NCI-H510A (cell line): ENCODE measurements at places on chromosomes 11 and 22.
A peak's percentile ranks its signal among the peaks of the same experiment; 100 is the strongest.

DNA sequence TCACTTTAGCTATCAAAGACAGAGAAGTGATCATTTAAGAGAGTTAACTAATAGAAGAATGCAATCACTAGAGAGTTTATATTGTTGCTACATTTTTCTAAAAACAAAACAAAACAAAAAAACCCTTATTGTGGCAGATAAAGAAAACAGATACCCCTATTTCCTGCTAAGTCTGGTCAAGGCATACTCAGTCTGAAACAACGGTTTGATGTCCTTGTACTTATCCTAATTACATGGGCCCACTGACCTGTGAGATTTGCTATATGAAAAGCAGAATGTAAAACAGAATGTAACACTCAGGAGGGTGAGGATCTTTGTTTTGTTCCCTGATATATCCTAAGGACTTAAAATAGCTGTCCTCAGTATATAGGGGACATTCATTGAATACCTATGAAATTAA lies 24.6 kb downstream of the MAML2 start:
- no peak for DNase-seq

- no peak for DNase-seq
These were observed 48.7 kb downstream of the FDX1 start for GRCh38 chr11:110478410-110478809.

- no peak for DNase-seq
These were observed 191.4 kb downstream of the DBX1 start for GRCh38 chr11:19968860-19969259.

GRCh38 chr11:113446938-113447337 lies 28.3 kb downstream of the DRD2 start:
- no peak for DNase-seq

GRCh38 chr11:10288881-10289764 lies 4.9 kb downstream of the SBF2 start:
- no peak for DNase-seq

DNA sequence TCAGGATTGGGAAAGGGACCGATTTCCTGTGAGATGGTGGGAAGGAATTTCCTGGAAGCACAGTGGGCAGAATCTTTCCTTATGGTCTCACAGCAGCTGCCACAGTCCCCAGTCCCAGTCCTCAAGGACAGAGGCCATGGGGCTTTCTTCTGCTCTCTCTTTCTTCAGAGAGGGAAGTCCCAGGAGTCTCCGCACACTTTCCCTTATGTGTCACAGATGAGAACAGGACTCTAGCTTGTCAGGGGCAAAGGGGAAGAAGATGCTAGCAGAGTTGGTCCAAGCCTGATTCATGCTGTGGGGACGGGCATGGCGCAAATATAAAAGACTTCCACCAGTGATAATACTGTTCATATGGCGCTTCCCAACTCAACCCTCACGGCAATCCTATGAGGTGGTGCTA lies 7.5 kb upstream of the PPFIA1 start:
- no peak for DNase-seq

- no peak for DNase-seq
These were observed 343.6 kb upstream of the MTNR1B start for GRCh38 chr11:92625894-92626293.

GRCh38 chr22:17999851-18000250 lies 24.5 kb downstream of the MICAL3 start:
- DNase-seq: no peak

DNA sequence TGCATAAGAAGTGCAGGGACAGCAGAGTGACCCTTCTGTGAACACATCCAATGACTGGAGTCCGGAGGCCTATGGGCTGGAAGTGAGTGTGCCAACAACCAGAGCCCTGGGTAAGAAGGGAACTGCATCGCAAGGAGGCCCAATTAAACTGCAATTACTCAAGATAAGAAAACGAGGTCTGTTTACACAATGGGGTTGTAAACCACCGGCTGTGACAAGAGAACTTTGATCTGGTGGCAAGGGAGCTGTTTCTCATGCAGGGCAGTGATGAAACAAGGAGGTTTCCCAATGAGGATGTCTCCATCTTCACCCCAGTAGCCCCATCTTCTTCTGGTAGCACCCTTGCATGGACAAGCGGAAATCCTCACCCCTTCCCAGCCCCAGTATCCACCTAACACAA lies 21.5 kb downstream of the ETS1 start:
- no peak for DNase-seq

DNA sequence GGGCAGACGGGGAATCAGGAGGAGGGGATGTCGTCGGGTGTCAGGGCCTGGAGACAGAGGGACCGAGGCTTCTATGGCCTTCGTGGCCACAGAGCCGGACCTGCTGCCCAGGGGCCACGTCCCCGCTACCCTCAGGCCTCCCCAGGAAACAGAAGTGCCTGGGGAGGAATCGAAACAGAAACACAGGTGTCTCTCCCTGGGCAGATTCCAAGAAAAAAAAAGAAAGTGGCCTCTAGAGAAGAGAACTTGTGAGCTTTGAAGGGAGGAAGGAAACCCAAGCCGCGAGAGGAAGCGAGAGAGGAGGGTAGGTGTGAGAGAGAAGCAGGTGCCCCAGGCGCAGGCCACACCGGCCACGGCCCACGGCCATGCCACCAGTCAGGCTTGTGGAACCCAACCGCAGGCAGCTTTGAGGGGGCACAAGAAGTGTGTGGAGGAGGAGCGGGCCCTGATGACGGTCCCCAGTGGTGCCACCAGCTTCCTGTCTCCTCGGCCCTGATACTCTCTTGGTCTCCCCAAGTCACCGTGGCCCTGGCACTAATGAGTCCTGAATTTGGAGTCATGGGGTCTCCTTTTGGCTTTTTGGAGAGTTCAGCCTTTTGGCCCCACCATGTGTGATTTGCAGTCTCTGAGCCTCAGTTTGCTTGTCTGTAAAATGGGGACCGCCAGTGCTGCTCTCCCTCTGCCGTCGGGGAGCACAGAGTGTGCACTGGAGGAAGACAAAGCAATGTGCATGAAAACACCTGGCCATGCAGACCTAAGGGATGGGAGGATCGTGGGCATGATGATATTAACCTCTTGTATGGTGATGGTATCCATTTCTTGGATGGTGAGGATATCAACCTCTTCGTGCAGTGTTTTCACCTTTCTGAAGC lies 25.2 kb downstream of the LIF start:
- DNase-seq: no peak

DNA sequence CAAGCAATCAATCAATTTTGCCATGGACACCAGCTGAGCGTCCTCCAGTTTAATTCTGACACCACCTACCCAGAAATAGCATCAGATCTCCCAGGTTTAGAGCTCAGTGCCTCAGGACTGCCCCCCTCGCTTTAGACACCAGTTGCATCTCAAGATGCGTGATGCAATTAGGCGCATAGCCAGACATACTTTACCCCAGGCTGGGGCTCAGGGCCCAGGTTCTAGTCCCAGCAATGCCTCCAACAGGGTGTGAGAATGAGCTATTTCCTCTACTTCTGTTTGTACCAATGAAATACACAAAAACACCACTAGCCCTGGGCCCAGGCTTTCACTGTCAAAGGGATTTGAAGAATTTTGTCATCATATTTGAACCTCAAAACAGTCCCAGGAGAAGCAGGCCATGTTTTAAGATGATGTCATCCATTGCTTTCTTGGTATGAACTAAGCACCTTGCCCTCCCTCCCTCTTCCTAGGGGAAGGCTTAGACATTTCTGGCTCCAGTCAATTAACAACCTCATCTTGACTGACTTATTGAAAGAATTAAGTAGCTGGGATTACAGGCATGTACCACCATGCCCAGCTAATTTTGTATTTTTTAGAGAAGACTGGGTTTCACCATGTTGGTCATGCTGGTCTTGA lies 61.5 kb upstream of the INCENP start:
- DNase-seq: no peak

DNA sequence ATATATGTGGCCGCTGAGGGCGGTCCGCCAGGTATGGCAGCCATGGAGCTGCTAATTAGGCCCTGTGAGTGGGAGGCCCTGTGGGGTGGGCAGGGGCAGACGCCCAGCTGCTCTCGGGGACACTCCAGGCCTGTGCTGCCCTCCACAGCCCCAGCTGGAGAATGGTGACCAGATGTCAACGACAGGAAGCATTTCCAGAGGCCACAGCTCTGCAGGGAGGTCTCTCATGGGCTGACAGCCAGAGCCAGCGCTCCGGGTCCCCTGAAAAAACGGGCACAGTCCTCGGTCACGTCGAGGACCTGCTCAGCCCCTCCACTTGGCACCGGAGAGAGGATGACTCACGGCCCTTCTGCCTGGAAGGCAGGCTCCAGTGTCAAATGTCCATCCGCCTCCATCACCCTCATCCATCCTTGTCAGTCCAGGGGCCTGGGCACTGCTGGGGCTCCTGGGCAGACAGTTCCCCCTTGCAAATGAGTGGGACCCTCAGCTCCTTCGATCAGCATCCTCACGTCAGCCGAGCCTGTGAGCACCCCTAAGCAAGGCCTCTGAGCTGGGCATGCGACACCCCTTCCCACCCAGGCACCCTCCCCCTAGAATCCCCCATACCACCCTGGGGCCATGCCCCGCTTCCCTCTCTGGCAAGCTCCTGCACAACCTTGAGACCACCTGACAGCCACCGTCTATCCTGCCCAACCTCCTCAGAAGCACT lies 1.9 kb downstream of the BID start:
- DNase-seq: no peak

DNA sequence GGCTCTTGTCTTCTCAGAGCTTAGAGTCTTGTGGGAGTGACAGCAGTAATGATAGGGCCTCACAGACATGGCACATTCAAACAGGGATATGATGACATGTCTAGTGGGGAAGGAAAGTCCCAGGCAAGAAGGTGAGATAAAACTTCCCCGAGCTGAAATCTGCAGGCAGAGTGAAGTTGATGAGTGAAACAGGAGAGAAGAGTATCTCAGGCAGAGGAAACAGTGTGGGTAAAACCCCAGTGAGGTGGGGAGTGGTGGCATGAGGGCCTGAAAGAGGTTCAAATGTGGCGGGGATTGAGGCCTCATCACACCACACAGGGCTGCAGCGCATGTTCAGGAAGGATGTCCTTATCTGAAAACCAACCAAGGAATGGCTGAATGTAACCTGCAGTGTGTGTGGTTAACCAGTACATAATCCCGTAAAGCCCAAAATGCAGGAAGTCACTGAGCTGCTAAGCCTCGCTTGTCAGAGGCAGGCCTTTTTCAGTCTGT lies 153.8 kb upstream of the E2F8 start:
- no peak for DNase-seq

DNA sequence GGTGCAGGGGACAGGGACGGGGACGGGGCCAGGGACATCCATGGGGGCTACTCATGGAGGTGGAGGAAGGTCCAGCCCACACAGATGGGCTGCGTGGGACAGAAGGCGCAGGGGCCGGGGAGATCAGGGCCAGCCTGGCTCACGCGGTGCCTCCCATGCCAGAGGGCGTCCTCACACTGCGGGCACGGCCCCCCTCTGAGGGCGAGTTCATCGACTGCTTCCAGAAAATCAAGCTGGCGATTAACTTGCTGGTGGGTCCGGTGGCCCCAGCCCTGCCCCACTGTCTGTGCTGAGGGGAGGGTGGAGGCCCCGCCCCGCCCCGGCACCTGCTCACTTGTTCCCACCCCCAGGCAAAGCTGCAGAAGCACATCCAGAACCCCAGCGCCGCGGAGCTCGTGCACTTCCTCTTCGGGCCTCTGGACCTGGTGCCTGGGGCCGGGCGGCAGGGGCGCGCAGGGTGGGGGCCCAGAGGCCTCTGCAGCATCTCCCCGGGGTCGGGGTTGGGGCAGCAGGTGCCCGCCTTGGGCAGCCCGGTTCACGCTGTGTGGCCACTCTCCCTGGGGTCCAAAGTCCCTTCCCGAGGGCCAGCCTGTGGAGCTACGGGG lies 15.8 kb downstream of the EPS8L2 start:
- peak; percentile 80 for DNase-seq

DNA sequence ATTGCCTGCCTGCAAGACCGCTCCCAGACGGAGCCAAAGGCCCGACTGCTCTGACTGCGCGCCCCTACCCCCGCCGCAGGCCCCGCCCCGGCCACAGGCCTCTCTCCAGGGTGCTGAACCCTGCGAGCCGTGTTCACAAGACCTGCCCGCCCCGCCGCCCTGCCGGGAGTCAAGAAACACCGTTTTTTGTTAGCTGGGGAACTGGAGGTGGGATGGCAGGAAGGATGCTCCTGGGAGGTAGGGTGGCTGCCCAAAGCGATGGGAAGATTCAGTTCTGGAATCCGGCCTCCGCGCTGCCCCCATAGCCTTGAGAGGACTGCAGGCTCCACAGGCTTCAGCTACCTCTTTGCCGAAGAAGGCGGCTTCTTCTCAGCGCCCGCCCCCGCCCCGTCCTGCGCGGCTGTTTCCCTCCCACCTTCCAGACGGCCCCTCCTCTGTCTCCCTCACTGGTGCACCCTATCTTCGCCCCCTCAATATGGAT lies 2.7 kb upstream of the PDE2A start:
- no peak for DNase-seq

DNA sequence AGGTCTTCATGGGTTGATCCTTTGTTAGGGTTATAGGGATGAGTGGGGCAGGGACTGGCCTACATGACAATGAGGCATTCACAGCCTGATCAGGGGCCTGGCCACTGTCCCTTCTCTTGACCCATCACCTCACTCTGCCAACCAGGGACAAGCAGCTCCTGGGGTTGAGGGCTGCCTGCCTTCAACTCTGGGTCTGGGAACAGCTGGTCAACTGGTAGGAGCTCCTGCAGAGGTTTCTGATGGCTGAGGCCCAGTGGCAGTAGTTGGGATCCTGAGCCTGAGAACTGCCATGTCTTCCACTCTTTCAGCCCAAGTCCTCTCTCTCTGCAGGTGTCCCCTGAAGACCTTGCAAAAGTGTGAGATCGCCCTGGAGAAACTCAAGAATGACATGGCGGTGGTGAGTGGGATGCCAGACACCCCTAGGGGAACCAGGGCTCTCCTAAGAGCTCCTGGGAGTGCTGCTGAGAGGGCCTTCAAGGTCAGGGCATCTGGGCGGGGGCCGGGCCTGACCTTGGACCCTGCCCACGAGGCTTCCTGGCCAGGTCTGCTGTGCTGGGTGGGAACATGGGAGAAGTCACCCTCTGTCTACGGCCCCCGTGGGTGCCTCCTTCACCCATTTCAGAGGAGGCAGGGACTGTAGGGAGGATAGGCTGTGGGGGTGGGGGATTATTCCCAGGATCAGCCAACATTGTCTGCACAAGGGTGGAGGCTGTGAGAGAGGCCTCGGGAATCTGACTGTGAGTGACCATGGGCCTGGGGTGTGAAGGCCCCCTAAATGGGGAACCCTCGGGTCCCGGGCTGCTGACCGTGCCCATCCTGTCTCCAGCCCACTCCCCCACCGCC lies 76.8 kb downstream of the MED15 start:
- no peak for DNase-seq

DNA sequence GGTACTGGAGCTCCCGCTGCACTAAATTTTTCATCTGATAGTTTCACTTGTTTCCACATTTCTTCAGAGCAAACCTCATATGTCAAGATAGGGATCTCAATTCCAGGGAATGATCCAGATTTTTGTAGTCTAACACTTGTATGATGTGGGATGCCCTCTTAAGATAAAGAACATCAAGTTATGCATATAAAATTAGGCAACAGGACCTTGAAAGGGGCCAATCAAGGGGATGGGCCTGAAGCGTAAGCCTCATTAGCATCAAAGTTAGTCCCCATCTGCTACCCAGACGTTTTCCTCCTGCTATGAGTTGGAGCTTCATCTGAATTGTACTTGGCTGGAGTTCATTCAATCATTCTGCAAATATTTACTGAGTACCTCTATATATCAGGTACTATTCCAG lies 17.5 kb downstream of the PDGFD start:
- DNase-seq: peak; percentile 9
